GM04504 (cell line): ENCODE measurements at places on chromosomes 11 and 22.

DNA sequence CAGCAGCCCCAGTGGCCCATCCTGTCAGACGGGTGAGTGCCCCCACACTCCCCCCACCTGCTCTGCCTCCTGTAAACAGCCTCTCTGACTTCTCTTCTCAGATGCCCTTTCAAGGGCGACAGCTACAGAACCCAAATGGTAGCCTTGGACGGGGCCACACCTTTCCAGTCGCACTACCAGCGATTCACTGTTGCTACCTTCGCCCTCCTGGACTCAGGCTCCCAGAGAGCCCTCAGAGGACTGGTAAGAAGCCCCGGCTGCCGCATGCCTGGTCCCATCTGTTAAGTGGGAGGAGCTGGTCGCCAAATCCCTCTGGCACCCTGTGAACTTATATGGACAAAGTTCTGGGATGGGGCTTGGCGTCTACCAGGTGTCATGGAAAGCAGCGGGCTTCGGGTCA lies 6.2 kb downstream of the ZP1 start:
- DNase-seq = no peak

- DNase-seq = no peak
Measured at GRCh38 chr11:34341931-34342533, 15.8 kb downstream of the ABTB2 start.

DNA sequence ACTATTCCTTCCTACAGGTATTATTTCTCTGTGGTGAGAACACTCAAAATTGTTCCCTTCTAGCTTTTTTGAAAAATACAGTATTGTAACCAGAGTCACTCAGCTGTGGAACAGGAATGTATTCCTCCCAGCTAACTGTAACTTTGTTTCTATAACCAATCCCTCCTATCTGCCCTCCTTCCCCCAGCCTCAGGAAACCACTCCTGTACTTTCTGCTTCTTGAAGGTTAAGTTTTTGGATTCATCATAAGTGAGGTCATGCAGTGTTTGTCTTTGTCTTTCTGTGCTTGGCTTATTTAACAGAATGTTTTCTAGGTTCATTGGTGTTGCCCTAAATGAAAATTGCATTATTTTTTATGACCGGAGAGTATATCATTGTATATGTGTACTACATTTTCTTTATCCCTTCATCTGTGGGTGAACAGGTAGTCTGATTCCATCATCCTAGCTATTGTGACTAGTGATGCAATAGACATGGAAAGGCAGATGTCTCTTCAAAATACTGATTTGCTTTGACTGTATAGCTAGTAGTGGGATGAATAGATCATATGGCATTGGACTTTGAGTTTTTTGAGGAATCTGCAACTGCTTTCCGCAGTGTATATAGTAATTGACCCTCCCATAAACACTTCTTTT lies 112.9 kb upstream of the GRK3 start:
- DNase-seq = no peak

DNA sequence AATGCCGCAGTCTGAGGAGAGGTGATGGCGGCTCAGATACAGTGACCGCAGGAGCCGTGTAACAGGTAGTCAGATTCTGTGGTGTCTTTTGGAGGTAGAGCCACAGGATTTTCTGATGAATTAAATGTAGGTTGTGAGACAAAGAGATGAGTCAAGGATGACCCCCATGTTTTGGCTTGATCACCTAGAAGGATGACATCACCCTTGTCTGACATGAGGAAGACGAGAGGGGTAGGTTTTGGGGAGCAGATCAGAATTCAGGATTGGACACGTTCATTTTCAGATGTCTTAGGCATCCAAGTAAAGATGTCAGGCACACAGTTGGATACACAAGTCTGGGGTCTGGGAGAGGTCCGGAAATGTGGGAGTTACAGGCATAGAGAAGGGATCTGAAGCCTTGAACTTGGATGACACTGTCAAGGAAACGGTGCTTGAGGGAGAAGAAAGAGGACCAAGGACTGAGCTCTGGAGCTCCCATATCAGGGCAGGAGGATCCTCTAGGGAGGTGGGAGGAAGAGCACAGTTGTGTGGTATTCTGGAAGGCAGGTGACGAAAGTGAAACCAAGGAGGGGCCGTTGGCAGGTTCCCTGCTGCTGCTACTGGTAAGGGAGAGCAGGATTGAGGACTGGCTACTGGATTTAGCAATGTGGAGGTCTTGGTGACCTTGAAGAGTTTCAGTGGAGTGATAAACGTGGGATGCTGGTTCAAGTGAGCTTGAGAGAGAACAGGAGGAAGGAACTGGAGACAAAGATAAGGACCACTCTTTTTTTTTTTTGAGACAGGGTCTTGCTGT lies 12.6 kb upstream of the GDPD5 start:
- DNase-seq = no peak

- DNase-seq = no peak
Measured at GRCh38 chr11:122439866-122440810, 215.4 kb upstream of the UBASH3B start.

DNA sequence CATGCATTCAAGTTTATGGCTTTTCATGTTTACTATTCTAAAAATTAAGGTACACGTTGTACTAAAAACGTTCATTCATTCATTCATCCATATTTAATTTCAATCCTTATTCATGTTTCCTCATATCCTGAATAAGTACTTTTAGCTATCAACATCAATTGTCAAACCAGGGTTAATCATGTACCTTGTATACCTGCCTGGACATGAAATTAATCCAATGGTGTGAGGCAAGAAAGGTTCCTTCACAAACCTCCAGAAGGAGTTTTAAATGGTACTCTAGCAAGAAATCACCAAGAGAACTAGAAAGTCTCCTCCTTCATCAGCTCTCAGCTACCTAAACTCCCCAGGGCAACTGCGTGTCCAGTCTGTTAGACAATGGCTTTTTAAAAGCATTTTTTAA lies 33.4 kb downstream of the TMEM123 start:
- no peak for DNase-seq

GRCh38 chr11:61004761-61005181 lies 33.3 kb downstream of the CD6 start:
- DNase-seq = no peak

DNA sequence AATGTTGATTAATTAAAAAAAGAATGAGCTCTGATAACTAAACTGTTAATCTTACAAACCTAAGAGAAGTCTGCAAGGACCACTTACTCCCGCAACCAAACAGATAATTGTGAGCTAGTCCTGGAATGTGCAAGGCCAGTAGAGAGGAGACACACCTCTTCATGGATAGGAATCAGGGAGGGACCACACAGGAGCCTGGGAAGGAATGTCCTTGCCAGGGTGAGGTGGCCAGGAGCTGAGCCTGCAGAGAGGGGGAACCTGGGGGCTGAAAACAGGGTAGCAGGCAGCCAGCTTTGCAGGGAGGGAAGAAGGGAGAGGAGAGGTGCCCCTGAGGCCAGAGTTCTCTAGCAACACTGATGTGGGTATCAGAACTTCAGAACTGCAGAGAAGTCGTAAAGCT lies 9.4 kb upstream of the NLRP10 start:
- DNase-seq = no peak

GRCh38 chr11:2975594-2975993 lies 16.5 kb downstream of the NAP1L4 start:
- no peak for DNase-seq

DNA sequence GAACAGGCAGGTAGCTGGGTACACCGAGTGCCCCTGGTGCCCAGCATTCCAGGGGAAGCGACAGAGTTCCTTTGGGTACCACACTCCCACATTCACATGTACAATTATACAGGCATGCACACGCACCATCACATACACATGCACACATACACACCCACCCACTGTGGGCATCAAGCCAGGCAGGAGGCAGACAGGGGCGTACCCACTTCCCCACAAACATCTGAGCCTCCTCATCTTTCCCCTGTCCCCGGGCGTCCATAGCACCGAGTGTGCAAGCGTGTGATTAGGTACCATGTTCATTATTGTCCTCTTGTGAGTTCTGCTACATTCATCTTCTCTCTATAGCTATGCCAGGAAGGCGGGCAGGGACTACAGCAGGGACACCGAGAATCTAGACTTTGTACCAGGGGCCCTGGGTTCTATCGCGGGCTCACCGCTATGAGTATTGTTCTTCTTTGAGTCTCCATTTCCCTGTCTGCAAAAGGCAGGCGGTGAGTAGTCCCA lies 2.1 kb upstream of the CARD10 start:
- DNase-seq = no peak

DNA sequence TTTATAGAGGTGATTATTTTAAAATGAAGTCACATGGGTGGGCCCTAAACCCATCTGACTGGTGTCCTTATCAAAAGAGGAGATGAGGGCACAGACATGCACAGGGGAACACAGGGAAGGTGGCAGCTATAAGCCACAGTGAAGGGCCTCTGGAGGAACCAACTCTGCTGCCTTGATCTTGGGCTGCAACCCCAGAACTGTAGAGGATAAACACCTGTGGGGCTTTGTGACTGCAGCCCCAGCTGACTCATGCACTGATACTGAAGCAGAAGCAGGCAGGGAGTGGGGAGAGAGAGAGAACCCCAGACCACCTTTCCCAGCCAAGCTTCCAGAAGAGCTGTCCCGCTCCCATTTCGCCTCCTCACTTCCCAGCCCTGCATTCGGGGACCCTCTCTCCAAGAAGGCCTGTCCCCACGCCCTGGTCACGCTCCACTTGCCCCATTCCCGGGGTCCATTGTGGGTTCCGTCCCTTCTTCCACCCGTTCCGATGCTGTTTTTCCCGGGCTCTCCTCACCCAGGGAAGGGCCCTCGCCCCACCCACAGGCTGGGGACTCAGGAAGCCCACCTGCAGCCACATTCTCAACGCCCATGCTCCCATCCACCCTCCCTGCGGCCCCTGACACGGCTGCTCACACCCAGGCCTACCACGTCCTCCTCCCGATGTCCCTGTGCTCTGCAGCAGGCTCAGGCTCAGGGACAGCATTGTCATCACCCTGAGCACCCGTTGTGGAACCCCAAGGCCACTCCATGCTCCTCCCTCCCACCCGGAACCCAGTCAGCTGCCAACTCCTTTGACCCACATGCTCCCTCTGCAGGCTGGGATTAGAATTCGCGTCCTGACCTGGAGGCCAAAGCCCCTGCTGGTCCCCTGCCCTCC lies 90.8 kb upstream of the SHANK2 start:
- no peak for DNase-seq

- no peak for DNase-seq
Measured at GRCh38 chr11:56852131-56852530, 103.6 kb upstream of the OR9G4 start.

- no peak for DNase-seq
Measured at GRCh38 chr11:87301785-87302540, 264.2 kb downstream of the TMEM135 start.

DNA sequence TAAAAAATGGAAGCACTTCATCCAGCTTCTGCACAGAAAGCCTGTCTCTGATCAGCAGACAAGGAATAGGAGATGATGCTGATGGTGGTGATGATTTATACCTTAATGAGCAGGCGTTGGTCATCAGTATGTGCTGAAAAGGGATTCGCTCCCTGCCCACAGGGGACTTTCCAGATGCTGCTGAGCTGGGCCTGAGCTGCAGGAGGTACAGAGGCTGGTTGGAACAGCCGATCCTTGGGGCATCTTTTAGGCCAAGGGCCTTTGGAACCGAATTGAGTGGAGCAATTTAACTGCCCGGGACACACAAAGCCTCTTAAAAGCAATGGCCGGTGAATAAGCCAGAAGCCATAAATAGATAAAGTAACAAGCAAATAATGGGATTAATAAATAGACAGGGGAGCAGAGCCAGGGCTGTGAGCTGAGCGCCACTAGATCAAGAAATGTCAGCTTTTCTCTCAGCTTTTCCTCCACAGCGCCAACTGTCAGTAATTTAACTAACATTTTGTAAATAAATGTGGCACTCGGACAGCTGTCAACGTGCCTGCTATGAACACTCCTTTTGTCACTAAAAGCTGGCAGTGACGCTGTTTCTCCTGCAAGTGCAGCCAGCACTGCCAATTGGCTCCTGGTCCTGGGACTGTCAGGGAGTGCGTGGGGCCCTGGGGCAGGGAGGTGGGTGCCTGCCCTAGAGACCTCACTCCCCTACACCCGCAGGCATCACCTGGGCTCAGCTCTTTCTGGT lies 562.3 kb downstream of the NTM start:
- DNase-seq = no peak

- no peak for DNase-seq
Measured at GRCh38 chr11:115325523-115325922, 178.7 kb downstream of the CADM1 start.

- no peak for DNase-seq
Measured at GRCh38 chr11:105183426-105183825, 43.9 kb upstream of the CARD18 start.

GRCh38 chr11:120839846-120840402 lies 184.0 kb upstream of the TBCEL start:
- no peak for DNase-seq

GRCh38 chr11:47915374-47915773 lies 65.0 kb upstream of the PTPRJ start:
- DNase-seq = no peak

- no peak for DNase-seq
Measured at GRCh38 chr11:117793583-117793982, 3.4 kb downstream of the DSCAML1 start.

GRCh38 chr11:1072116-1072820 lies 2.4 kb upstream of the MUC2 start:
- no peak for DNase-seq
